ENCODE measurements at places on chromosomes 6 and 20.

DNA sequence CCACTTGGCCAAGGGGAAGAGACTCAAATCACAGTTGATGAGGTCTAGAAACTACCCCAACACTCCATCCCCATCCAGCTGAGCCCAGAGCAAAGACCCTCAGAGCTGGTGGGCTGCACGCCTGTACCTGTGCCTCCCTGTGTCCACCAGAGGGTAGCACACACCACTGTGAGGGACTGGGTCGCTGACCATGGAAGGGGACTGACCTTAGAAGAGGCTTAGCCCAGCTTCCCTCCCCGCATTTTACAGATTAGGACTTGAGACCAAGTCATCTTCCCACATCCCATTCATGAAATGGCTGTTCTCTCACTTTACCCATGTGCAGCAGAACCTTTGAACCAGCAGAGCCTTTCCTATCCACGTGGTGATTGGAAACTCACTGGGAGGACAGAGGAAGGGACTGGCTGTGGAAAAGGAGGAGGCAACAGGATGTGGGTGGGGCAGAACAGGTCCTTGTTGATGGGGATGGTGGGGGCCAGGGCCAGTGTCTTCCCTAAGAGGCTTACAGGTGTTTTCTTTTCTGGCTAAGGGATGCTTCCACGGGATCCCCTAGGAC, 44.3 kb downstream of the CPXM1 start:
- DNase-seq = no peak

DNA sequence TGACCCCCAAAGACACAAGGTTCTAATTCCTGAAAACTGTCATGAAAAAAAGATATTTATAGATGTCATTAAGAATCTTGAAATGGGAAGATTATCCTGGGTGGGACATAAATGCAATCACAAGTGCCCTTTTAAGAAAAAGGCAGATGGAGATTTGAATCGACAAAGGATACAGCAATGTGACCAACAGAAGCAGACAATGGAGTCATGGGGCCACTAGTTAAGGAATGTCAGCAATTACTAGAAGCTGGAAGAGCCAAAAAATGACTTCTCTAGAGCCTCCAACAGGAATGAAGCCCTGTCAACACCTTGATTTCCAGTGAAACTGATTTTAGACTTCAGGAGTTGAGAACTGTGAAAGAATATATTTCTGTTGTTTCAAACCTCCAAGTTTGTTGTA, 448.5 kb downstream of the MEI4 start:
- no peak for DNase-seq

DNA sequence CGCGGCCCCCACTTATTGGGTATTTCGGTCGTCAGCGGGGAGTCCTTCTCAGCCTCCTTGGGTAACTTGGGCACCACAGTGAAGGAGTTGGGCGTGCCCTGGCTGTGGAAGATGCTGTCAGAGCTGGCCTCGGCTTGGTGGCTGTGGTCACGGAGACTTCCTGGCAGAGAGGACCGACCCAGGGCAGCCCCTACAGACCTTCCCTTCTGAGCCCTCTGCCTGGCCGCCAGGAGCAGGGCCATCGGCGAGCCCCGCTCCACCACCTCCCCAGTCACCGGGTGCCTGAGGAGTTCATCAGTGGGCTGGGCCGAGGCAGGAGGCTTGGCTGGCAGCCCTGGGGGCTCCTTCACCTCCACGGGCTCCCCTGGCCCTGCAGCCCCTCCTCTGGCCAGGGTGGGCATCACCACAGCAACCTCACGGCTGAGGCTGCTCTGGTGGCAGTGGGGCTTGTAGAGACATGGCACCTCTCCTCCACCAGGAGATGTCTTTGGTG, 37.2 kb downstream of the C6orf132 start:
- no peak for DNase-seq

DNA sequence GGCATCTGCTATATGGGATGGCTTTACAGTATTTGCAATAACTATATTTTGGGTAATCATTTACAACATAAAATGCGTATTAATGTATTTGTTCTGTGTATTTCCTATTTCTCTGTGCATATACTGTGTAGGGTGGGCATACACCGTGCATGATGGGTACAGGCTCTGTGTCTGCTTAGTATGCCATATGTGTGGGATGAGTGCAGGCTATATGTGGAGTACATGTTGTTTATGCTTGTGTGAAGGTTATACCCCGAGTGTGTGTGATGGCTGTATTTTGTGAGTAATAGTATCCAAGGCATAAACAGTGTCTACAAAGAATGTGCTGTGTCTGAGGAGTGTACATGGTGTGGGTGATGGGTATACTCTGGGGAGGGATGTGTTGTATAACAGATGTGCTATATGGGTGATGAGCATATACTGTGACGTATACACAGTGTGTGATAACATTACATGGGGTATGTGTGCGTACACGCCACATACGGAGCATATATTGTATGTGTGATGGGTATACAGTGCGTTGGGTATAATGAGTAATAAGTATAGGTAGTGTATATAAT, 52.7 kb downstream of the CPXM1 start:
- DNase-seq = no peak

GRCh38 chr20:10741060-10741459, 67.3 kb upstream of the JAG1 start:
- no peak for DNase-seq

GRCh38 chr6:7154341-7155139, 46.8 kb downstream of the RREB1 start:
- no peak for DNase-seq

DNA sequence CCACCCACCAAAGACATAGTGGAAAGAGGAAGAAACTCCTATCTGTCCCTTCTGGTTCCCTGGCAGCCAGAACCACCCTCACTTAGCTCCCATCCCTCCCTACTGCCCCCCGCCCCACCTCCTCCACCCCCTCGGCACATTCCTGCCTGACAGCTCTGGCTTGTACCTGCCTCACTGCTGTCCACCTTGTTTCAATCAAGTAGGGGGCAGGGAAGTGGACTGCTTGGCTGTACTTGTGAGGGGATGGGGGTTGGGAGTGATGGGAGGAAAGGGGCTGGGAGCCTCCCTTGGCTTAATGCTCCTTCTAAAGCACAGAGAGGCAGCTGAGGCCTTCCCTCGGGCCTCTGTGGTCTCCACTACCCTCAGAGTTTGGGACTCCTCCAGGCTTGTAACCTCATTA, 22.1 kb upstream of the ZNF76 start:
- DNase-seq = no peak

DNA sequence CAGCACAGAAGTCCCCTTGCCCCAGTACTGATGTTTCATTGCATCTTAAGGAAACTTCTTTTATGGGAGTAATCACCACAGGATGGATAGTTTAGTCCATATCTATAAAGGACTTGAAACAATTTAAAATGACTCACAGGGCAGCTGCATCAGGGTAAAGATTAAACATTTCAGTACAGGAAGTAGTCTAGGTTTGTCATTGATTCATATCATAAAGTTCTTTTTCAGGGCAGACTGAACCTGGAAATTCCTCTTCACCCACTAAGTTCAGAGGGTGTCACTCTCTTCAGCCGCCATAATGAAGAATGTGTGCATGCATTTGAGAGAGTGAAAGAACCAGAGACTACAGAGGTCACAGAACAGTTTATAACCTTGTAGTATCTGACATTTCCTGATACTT, 296.3 kb upstream of the JAG1 start:
- no peak for DNase-seq

DNA sequence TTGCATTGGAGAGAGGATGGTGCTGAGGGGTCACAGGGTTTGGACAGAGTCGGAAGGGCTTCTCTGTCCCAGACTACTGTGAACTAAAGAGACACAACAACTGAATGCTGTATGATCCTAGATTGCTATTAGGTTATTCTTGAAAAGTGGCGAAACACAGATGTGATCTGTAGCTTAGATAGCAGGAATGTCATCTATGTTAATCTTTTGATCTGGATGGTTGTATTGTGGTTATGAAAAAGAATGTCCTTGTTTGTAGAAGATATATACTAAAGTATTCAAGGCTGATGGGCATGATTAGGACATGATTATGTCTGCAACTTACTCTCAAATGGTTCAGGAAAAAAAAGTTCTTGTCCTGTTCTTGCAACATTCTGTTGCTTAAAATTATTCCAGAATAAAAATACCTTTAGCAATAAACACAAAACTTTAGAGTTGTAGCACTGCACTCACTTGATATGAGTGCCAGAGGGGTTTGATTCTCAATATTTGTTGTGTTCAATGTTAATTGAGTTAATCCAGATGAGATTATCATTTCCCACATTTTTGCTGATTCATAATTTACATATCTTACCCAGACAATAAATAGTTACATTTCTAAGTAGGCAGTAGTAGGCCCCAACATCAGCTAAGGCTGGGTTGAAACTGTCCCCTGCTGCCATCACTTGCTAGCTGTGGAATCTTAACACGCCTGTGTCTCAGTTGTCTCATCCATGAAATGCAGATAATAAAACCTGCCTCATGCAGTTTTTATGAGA, 645.2 kb downstream of the KIF16B start:
- no peak for DNase-seq

GRCh38 chr6:87675004-87675681, 26.9 kb downstream of the AKIRIN2 start:
- no peak for DNase-seq

DNA sequence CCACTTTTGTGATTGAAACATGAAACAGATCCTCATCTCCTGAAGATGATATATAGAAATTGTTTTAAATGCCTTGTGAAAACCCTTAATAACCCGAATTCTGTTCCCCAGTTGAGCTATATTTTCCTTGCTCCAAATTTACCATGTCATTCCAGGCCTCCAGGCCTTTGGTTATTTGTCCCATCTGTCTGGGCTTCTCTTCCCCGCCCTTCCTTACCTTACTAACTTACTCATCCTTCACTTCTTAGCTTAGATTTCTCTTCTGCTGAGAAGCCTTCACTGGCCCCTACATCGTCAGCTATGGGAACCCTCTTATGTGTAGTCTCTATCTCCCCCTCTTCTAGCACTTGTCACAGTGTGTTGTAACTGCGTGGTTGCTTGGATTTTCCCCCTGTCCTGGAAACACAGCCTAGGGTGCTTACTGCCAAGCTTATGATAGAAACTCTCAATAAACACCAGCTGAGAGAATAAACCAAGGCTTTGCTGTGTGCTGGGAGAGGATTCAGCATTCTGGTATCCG, 68.6 kb downstream of the SGK1 start:
- DNase-seq = no peak

- no peak for DNase-seq
Measured at GRCh38 chr6:157561414-157561790, 180.4 kb downstream of the ZDHHC14 start.

- no peak for DNase-seq
Measured at GRCh38 chr6:78530208-78530607, 337.1 kb upstream of the IRAK1BP1 start.

GRCh38 chr6:82040405-82041221, 206.9 kb downstream of the IBTK start:
- no peak for DNase-seq

- no peak for DNase-seq
Measured at GRCh38 chr20:24764027-24764793, 184.9 kb upstream of the CST7 start.

- no peak for DNase-seq
Measured at GRCh38 chr6:52201493-52201892, 15.3 kb downstream of the IL17A start.

DNA sequence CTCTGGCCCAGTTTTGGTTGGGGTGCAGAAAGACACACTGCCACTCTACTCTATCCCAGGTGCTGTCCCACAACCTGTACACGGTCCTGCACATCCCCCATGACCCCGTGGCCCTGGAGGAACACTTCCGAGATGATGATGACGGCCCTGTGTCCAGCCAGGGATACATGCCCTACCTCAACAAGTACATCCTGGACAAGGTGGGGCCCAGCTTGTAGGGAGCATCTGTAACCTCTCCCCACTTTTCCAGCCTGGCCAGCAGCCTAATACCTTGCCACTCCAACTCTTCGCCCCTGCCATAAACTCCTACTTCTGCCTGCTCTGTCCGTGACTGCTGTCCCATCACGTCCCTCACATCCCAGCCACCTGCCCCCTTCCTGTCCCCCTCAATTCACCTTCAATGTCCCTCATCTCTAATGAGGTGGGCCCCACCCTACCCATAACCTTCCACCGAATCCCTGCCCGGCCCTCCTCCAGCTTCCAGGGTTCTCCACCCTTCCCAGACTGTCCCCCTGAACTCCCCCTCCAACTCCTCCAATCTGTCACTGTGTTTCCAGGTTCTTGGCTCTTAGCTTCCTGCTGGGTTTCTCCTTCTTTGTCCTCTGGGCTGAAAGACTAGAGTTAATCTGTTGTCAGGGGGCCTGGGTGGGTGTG, 12.1 kb downstream of the DEF6 start:
- DNase-seq = no peak

- DNase-seq = no peak
Measured at GRCh38 chr6:15495375-15495901, 167.4 kb downstream of the DTNBP1 start.

GRCh38 chr6:26260110-26260637, 104.8 kb upstream of the BTN3A2 start:
- no peak for DNase-seq

- DNase-seq = no peak
Measured at GRCh38 chr6:74870403-74870802, 335.4 kb downstream of the COL12A1 start.

DNA sequence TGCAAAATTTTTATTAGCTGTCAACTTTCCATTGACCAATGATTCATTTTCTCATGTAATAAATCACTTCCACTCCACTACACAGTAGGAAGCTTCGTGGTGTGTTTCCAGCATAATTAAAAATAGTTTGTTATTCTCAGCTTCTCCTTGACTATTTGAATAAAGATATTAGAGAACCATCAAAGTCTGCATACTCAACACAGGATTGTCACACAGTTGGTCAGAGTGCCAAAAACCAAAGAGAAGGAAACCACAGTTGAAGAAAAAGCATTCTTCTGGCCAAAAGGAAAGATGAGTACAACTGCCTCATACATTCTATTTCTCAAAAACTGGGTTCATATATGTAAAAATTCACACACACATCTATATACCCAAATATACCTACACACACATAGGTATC, 455.1 kb upstream of the HSF2 start:
- DNase-seq = no peak

DNA sequence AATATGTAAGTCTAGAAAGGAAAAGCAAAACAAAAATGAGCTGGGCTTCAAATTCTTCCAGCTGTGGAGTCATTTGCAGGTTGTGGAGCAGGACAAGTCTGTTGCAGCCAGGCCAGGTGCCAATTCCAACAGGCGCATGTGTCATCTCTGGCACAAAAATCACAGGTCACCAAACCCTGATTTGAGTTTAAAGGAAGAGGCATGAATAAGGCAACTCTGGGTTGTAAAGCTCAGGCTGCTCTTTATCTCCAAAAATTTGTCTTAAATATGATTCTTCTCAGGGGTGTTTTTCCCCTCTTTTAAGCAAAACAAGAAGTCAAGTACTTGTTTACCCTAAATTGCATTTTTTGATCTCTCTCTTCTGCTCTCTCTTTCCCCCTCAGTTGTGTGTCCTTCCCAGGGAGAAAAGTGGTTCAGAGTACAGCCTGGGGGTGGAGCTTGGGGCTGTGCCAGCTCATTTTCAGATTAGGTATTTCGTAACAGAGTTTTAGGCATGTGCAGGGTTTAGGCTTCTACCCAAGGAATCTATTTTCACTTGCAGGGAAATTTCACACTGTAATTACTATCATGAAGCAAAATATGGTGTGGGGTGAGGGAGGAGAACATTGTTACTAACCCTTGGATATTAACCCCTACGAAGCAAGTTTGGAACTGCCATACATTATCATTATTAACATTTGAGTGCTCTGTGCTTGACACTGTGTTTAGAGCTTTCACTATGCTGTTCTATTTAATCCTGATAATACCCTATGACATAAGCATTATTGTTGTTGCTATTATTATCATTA, 8.3 kb upstream of the NCOA3 start:
- DNase-seq = no peak

All from T-cell (primary cell).